ENCODE measurements at places on chromosomes 7 and 10.
A peak's percentile ranks its signal among the peaks of the same experiment; 100 is the strongest.

DNA sequence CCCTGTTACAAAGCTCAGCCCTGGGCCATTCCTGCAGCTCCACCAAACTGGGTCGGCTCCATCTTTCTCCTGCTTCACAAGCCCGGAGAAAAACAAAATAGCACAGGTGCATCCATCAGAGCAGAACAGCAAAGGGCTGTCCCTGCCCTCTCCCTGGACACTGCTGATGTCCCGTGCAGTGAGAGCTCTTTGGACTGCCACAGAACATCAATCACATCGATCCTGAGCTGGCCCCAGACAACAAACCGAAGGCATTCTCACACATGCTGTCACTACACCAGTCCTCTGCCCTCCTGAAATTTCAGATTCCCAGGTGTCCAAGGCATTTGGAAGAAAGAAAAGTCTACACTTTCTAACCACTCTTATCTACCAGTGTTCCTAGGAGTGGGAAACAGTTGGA, 427.1 kb upstream of the ZMIZ1 start:
- no peak for DNase-seq

GRCh38 chr7:55016746-55017090, 2.1 kb upstream of the EGFR start:
- DNase-seq: no peak

- DNase-seq: no peak
Observed at GRCh38 chr10:109202111-109202510, 721.2 kb downstream of the XPNPEP1 start.

GRCh38 chr7:379456-380138, 89.6 kb downstream of the FOXL3 start:
- DNase-seq: peak; percentile 83

DNA sequence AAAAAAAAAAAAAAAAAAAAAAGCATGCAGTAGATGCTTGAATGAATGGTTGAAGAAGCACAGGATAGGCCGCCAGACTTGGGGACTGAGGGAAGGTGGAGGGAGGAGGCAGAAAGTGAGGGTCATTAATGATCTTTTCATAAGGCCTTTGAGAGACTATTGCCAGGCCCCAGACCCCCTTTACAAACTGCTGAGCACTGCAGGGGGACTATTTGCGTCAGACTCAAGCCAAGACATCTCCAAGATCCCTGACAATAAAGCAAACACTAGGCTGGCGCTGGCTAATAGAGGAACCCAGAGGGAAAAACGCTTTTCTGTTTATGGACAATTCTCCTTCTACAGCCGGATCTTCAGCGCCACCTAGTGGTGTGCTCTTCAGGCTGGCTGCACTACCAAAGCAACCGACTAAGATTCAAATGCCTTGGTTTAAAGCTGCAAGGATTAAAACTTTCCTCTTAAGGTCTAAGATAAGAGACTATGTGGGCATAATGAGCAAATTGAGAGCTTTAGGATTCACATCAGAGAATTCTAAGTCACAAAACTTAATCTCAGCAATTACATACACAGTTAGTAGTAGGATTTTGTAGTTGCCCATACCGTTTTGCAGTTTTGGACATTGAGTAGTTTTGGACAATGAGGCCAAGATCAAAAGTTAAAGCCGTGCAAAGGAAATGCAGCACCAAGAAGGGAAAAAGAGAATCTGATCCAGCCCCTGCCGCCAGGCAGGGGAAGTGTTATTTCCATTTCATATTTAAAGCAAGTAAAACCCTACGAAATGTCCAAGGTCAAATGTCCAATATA, 17.9 kb upstream of the AGK start:
- DNase-seq: peak; percentile 87

GRCh38 chr10:25493122-25493893, 318.5 kb downstream of the GPR158 start:
- DNase-seq: peak; percentile 89

DNA sequence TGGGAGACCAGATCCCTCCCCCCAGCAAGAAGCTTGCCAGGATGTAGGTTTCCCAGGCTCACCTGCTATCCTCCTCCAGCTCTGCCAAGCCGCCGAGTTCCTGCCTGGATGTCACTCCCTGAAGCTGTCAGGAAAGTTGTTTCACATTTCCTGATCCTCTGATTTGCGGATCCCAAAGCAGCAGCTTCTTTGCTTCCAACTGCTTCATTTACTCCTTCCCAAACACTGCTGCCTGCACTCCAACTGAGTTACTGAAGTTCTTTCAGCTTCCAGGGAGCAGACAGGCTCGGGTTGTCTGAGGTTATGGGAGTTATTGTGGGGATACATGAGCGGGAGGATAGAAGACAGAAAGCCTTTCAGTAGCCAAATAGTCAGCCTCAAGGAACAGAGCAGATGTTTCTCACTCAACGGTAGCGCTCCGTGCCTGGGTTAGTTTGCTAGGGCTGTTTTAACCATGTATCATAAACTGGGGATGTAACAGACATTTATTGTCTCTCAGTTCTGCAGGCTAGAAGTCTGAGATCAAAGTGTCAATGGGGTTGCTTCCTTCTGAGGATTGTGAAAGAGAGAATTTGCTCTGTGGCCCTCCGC, 516.0 kb downstream of the REEP3 start:
- DNase-seq: no peak

- no peak for DNase-seq
Observed at GRCh38 chr7:157566631-157567006, 229.8 kb downstream of the DNAJB6 start.

GRCh38 chr7:5580714-5581395, 157.2 kb upstream of the TNRC18 start:
- peak; percentile 75 for DNase-seq

- no peak for DNase-seq
Observed at GRCh38 chr7:132451161-132451560, 125.1 kb downstream of the PLXNA4 start.

- no peak for DNase-seq
Observed at GRCh38 chr7:25073451-25073850, 51.6 kb downstream of the CYCS start.

DNA sequence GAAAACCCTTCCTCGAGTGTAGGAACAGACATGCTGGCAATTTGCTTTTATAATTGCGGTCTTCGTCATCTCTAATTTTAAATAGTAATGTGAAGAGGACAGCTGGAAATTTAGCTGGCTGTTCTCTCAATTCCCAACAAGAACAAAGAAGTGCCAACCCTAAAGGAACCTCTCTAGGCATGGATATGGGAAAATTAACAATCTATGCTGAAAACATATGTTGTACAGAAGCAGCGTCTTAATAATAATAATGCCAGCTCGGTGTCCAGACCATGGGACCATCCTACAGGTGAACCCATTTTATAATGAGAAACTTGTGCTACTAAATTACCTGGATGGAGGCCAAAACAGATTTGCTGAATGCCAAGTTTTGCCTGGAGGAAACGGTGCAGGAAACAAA, 641.4 kb upstream of the MGMT start:
- DNase-seq: no peak

DNA sequence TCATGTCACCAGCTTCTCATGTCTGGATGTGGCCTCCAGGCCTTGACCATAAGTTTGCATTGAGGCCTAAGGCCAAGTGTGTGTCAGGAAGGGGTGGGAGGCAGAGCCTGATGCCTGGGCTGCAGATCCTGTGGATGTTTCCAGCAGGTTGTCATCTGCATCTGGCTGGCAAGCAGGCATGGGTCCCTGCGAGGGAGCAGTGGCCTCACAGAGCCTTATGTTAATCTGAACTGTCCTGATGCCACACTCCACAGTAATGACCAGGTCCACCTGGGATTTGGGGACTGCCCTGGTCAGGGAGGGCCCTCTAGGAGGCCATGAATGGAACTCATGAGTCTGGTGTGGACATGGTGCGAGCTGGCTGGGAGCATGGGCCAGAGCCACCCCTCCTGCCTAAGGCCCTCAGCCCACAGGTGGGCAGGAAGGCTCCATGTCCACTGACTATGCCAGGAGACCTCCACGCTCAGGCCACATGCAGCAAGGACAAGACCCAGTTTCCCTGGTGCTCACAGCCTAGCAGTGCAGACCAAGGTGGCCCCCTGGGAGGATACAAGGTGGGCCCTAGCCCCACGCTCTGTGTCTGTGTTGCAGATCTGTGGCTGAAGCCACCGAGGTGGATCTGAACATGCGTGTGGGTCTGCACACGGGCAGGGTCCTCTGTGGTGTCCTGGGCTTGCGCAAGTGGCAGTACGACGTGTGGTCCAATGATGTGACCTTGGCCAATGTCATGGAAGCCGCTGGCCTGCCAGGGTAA, 83.1 kb downstream of the ADCY1 start:
- DNase-seq: peak; percentile 17

- no peak for DNase-seq
Observed at GRCh38 chr7:81074406-81074805, 155.6 kb upstream of the SEMA3C start.

DNA sequence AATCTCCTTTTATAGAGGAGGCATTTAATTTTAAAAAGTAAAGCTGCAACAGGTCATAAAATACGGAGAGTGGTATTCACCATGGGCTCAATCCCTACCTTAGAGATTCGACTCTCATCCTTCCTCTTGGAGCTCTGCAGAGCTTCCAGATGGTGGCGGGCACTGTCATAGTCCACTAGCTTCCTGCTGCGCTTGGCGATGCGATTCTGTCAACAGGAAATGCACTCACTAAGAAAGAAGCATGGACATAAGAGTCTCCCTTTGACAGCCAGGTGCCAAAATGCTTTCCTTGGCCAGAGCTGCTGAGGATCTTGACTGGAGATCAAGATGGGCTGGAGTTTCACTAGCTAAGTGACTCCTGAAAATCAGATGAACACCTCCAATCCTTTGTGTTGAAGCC, 154.4 kb downstream of the AMPH start:
- no peak for DNase-seq

DNA sequence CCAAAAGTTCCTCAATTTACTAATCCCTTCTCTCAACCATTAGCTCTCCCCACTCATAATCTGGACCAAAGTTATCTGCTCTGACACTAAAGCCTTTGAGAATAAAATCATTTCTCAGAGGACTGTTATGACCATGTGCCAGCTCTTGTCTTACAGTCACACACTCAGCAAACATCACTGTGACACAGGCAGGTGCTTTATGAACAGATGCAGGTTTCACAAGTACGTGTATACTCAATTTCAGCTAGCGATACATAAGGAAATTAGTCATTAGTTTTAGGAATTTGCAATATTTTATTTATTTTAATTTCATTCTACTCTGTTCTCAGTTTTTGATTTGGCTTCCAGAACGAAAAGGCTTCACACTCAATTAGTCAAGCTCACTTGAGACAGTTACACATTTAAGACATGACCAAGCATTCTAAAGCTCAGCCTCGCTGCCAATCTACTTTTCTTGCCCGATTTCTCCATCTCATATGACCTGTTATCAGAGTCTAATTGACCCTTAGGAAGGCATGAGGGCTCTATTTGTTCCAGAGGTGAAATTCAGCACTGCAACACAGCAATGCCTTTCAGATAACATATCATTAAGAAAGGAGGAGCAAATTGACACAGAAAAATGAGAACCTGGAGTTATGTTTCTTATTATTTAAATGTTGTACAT, 76.8 kb downstream of the TFEC start:
- no peak for DNase-seq

- DNase-seq: no peak
Observed at GRCh38 chr10:33917069-33917780, 582.8 kb upstream of the NRP1 start.

DNA sequence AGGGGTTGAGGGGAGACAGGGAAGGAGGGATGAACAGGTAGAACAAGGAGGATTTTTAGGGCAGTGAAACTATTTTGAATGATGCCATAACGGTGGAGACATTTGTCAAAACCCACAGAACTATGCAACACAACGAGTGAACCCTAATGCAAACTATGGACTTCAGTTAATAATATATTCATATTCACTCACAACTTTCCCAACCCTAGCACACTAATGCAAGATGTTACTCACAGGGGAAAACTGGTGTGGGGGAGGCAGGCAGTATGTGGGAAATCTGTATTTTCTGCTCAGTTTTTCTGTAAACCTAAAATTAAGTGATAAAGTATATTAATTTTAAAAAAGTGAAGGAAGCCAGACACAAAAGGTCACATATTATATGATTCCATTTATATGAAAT, 17.3 kb downstream of the GNA12 start:
- no peak for DNase-seq

DNA sequence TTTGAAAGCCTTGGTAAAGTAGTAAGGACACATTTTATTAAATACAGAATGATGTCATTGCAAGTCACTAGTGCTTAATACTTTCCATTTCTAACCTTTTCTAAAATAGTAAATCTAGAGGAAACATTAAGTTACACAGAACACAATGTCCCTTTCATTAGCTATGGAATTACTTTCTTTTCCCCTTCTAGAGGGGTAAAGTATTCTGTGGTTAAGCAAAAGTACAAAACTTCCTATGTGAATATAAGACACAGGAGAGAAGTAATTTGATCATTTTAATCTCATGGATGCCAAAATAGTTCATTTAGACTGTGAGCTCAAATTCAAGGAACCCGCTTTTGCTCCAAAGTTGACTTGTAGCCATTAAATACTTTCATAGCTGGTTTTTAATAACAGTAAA, 49.8 kb downstream of the SEMA3E start:
- no peak for DNase-seq

DNA sequence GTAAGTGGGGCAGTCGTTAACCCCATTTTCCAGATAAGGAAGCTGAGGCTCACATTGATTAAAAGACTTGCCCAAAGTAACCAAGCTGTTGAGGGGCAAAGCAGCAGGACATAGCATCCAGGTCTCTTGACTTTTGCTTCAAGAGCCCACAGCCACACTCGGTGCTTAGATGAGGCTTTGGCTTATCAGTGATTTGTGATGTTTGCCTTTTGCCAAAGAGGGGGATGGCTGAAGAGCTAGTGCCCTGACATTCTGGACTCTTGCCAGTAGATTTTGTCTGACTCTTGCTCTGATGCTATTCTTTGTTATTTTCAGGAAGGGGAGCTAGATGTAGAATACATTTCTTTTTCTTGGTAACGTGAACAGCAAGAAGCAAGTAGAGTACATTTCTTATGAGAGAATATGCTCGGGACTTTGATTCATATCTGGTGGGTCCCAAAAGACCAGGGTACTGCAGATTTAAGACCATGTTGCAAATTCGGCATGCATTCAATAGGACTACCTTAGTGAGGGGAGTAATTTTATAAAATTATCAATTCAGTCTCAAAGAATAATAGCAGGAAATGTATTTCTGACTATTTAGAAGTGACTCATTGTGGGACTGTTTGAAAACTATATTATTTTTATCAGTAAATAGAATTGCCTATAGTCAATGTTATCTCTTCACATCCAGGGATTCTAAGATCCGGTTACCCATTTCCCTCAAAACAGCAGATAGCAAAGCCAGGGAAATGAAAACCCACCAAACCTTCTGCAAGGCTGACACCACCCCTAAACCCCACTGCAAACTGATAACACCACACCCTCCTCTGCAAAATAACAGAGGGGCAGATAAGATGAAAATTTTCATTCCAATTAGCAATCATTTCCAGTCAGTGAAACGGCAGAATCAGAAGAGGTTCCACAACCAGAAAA, 180.0 kb upstream of the BMPER start:
- DNase-seq: peak; percentile 49

Measured in endodermal cell (in vitro differentiated cells).